Astrocyte (in vitro differentiated cells and primary cell): ENCODE measurements at places on chromosomes 11 and 22. TPM values are rescaled to one million over a fixed set of nuclear protein-coding genes. Genes with fewer than 3 reads are reported as not detected.

The OR2AT4 gene
- total RNA-seq, result not detected in 2 replicates

The LRRC32 gene
- total RNA-seq, result 24.4 and 43.7 TPM in 2 replicates

The ARHGAP8 gene
- total RNA-seq, result 1.3 and 2.8 TPM in 2 replicates

The MS4A3 gene
- not detected in 2 replicates for total RNA-seq

The UBQLNL gene
- 0.27 TPM in 1 of 2 replicates, not detected in the other for total RNA-seq

The CRYBB3 gene
- total RNA-seq, result 0.43 TPM in 1 of 2 replicates, not detected in the other

The SCGB1D2 gene
- not detected in 2 replicates for total RNA-seq

The OR10A4 gene
- total RNA-seq, result not detected in 2 replicates

GRCh38 chr11:47308050-47308823 is 38.3 kb downstream of the MADD start:
- peaks cover 24% of the 10 kb centered on the region for H3K36me3 ChIP-seq
- H3K4me1 ChIP-seq, result no peaks in the 10 kb centered on the region

DNA sequence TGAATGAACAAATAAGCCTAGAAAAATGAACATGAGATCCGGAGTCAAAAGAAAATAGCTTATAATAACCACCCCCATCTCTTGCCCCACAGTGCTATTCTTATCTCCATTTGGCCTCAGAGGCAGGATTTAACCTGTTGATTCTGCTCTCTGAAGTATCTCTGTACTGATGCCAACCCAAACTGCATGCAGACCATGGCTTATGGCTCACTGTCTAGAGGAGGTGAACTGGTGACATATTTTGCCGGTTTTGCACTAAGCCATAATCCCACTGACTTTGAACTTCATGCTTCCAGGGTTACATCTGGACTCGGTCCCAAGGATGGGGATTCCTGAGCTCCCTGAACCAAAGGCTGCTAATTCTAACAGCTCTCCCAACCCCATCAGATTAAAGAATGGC is 397.1 kb downstream of the TENM4 start:
- no peak overlapping the region for H3K27ac ChIP-seq
- H3K27me3 ChIP-seq, result no peaks in the 10 kb centered on the region
- H3K4me1 ChIP-seq, result peaks cover 6% of the 10 kb centered on the region
- H3K36me3 ChIP-seq, result no peaks in the 10 kb centered on the region
- DNase-seq, result no peak
- no peak overlapping the region for H3K4me3 ChIP-seq

GRCh38 chr11:112662554-112662953 is 298.7 kb upstream of the NCAM1 start:
- no peak overlapping the region for H3K4me3 ChIP-seq
- no peak overlapping the region for H3K27ac ChIP-seq
- no peaks in the 10 kb centered on the region for H3K36me3 ChIP-seq
- H3K4me1 ChIP-seq, result peaks cover under 1% of the 10 kb centered on the region
- no peaks in the 10 kb centered on the region for H3K27me3 ChIP-seq

GRCh38 chr11:36361472-36361871 is 65.4 kb downstream of the PRR5L start:
- no peaks in the 10 kb centered on the region for H3K27me3 ChIP-seq
- H3K4me3 ChIP-seq, result peak overlapping the region; percentile 49
- DNase-seq, result peak; percentile 57
- H3K27ac ChIP-seq, result peak overlapping the region; percentile 87

GRCh38 chr11:123122852-123123251 is 60.9 kb upstream of the HSPA8 start:
- H3K27ac ChIP-seq, result peak overlapping the region; percentile 2
- no peaks in the 10 kb centered on the region for H3K27me3 ChIP-seq
- peaks cover 9% of the 10 kb centered on the region for H3K4me1 ChIP-seq
- H3K36me3 ChIP-seq, result no peaks in the 10 kb centered on the region
- no peak for DNase-seq

DNA sequence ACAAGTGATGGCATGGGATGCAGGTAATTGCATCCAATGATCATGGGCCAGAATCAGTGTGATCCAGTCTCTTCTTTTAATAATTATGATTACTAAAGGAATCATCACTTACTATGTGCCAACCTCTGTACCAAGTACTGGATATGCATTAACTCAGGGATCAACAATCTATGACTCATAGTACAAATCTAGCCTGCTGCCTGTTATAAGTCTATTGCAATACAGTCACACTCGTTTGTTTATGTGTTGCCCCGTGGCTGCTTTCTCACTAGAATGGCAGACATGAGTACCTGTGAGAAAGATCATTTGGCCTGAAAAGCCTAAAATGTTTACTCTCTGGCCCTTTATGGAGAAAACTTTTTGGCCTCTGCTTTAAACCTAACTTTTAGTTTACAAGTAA is 45.0 kb downstream of the OR6Q1 start:
- no peaks in the 10 kb centered on the region for H3K36me3 ChIP-seq
- no peak overlapping the region for H3K4me3 ChIP-seq
- H3K4me1 ChIP-seq, result no peaks in the 10 kb centered on the region
- DNase-seq, result peak; percentile 41

GRCh38 chr11:120168960-120169681 is 31.2 kb upstream of the TRIM29 start:
- no peaks in the 10 kb centered on the region for H3K36me3 ChIP-seq
- H3K4me1 ChIP-seq, result no peaks in the 10 kb centered on the region
- peaks cover 34% of the 10 kb centered on the region for H3K27me3 ChIP-seq
- DNase-seq, result no peak
- peak overlapping the region; percentile 53 for H3K4me3 ChIP-seq
- no peak overlapping the region for H3K27ac ChIP-seq

GRCh38 chr11:77126861-77127234 is 1.2 kb upstream of the MYO7A start:
- no peak for DNase-seq
- no peaks in the 10 kb centered on the region for H3K27me3 ChIP-seq
- no peak overlapping the region for H3K4me3 ChIP-seq
- peaks cover 14% of the 10 kb centered on the region for H3K4me1 ChIP-seq

DNA sequence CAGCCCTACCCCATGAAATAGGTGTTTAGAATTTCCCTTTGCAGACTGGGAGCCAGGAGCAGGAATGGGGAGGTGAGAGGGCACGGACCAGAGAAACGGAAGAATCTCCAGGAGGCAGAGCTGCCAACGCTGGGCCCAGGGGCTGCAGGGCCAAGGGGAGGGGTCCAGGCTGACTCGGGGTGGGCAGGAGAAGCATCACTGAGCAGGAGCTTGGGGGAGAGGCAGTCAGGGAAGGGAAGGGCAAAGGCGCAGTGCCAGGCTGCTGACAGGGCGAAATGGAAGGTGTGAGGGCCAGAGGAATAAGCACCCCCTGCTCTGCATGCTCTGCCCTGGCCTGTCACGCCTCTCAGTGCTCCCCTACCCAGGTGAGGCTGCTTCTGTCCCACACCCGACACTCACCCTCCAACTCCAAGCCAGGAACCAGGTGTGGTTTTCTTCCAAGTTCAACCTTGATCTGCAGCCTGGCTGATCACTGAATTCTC is 14.5 kb downstream of the LRRC32 start:
- H3K27me3 ChIP-seq, result no peaks in the 10 kb centered on the region
- no peak overlapping the region for H3K27ac ChIP-seq
- peaks cover 11% of the 10 kb centered on the region for H3K4me1 ChIP-seq
- no peak overlapping the region for H3K4me3 ChIP-seq
- no peaks in the 10 kb centered on the region for H3K36me3 ChIP-seq

DNA sequence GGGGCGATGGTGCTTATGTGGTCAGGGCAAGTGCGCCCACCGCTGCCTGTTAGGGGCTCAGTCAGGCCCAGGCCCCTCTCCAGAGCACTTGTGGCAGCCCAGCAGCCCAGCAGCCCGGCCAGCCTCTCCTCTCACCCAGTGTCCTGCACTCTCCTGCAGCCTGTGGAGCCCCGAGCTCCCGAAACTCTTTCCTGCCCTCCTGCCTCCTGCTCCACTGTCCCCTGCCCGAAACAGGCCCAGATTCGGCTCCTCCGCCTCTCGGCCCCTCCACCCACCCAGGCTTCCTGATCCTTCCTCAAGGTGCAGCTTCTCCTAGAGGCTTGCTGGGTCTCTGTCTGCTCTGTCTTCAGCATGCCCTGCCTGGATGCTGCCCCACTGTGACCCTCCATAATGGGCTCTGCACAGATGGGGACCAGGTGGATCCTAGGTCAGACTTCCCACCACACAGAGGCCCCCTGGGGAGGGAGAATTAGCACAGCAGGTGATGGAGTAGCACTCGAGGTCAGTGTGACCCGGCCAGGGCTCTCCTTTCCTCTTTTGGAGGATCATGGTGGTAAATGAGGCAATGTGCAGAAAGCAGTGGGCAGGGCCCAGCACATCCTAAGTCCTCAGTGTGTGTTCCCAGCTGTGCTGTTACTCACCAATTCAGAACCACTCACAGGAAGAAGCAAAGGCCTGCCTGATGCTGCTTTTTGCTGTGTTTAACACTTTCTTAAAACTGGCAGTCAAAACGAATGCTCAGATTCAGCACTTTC is 18.6 kb upstream of the NAP1L4 start:
- H3K4me3 ChIP-seq, result no peak overlapping the region
- no peak for DNase-seq
- no peaks in the 10 kb centered on the region for H3K27me3 ChIP-seq
- peaks cover 3% of the 10 kb centered on the region for H3K4me1 ChIP-seq

- no peaks in the 10 kb centered on the region for H3K27me3 ChIP-seq
- no peak overlapping the region for H3K4me3 ChIP-seq
- H3K27ac ChIP-seq, result no peak overlapping the region
- no peaks in the 10 kb centered on the region for H3K36me3 ChIP-seq
- peaks cover 36% of the 10 kb centered on the region for H3K4me1 ChIP-seq
Measured at GRCh38 chr11:126352163-126352562, 3.3 kb upstream of the ST3GAL4 start.

DNA sequence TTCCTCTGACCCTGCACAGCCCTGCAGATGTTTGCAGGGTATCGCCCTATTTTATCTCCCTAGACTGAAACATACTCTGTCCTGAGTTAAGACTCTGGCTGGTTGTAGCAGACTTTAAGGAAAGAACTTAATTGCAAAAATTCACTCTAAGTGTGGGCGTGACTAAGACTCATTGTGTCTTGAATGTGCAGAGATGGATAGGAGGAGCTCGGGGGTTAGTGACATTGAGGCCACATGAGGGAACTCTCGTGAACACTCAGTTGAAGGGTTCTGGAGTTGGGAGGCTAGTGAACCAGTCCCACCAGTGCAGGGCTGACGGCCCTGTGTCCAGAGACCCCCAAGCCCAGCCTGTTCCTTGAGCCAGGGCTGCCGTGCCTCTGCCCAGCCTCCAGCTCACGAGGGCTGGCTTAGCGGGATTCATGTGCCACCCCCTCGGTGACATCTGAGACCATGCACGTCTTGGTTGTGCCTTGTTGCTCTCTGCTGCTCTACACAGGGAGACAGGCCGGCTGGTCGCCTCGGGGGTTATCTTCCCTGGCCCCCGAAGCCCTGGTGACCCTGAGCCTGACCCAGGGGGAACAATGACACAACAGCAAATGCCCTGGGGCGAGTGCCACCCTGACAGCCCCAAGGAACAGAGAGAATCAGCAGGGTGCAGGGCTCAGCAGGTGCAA is 11.4 kb upstream of the TBX1 start:
- H3K36me3 ChIP-seq, result no peaks in the 10 kb centered on the region
- H3K4me3 ChIP-seq, result no peak overlapping the region
- peaks cover 8% of the 10 kb centered on the region for H3K4me1 ChIP-seq
- no peak for DNase-seq
- peaks cover 31% of the 10 kb centered on the region for H3K27me3 ChIP-seq
- no peak overlapping the region for H3K27ac ChIP-seq

- no peaks in the 10 kb centered on the region for H3K36me3 ChIP-seq
- H3K27ac ChIP-seq, result no peak overlapping the region
- H3K4me3 ChIP-seq, result no peak overlapping the region
- no peaks in the 10 kb centered on the region for H3K27me3 ChIP-seq
Measured at GRCh38 chr11:121235057-121235456, 57.5 kb upstream of the SC5D start.

GRCh38 chr11:64633555-64634159 is 42.6 kb downstream of the SLC22A12 start:
- H3K27me3 ChIP-seq, result peaks cover 21% of the 10 kb centered on the region
- H3K4me3 ChIP-seq, result no peak overlapping the region
- no peak for DNase-seq

DNA sequence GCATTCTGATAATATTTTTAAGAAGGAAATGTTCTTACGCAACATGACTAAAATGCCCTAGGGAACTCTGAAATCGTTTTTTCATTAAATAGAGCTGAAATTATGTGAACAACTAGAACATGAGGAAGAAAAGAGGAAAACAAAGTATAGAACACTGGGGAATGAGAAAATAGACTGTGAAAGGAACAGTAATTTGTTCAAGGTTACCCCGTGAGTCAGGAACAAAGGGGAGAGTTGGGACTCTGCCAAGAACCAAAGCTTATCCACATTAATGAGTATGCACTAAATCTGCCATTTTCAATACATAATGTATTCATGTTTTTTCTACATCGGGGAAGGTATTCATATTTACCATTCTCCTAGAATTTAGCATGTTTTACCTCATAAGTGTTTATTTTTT is 961.8 kb upstream of the CCDC90B start:
- DNase-seq, result peak; percentile 26
- no peaks in the 10 kb centered on the region for H3K27me3 ChIP-seq
- H3K27ac ChIP-seq, result no peak overlapping the region
- no peaks in the 10 kb centered on the region for H3K4me1 ChIP-seq
- H3K4me3 ChIP-seq, result no peak overlapping the region

DNA sequence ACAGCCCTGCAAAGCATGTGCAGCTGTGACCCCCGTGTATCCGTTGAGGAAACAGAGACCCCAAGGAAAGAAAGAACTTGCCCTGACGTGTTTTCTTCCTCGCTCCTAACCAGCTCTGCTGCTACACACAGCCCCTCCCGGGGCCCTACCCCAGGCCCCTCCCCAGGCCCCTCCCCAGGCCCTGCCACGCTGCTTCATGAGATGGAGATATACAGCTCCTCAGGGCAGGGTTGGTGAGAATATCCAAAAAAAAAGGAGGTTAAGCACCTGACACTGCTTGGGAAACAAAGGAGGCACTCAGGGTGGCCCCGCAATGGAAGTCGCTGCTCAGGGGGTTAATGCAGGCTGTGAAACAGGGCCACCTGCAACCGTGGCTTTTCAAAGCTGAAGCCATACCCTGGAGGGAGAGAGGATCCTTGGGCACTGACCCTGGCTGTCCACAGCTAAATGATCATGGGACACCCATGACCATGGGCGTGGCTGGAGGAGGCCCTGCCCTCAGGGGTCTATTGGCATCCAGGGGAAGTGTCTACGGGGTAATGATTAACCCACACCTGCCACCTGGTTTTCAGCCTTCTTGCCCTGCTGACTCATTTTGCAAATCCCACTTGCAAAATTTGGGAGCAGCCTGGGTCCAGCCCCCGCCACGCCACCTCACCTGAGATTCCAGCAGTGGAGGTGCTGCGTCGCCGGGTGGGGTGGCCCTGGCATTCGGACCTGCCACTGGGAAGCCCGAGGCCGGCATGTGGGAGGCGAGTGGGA is 112.1 kb upstream of the ANO1 start:
- no peak for DNase-seq
- H3K4me3 ChIP-seq, result no peak overlapping the region
- no peaks in the 10 kb centered on the region for H3K27me3 ChIP-seq
- H3K36me3 ChIP-seq, result no peaks in the 10 kb centered on the region
- peaks cover 9% of the 10 kb centered on the region for H3K4me1 ChIP-seq

DNA sequence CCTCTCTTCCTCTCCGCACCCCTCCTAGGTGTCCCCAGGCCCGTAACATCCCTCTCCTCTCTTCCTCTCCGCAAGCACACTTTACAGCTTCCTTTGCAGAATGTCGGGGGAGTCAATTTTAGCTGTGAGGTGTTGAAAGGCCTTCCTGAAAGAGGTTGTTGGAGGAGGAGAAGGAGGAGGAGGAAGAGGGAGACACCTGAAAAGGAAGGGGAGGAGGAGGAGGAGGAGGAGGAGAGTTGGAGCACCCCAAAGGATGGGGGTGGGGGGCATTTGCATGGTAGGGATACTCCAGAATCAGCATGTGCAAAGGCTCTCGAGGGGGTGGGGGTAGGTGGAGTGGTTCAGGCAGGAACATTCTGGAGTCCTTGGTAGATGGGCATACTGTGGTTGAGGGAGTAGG is 1045.1 kb downstream of the TBC1D22A start:
- no peak overlapping the region for H3K27ac ChIP-seq
- no peaks in the 10 kb centered on the region for H3K4me1 ChIP-seq
- no peaks in the 10 kb centered on the region for H3K27me3 ChIP-seq
- no peaks in the 10 kb centered on the region for H3K36me3 ChIP-seq
- DNase-seq, result no peak
- no peak overlapping the region for H3K4me3 ChIP-seq
